ENCODE measurements at places on chromosomes 16 and 17.

GRCh38 chr16:86362155-86362849, 148.0 kb upstream of the FOXF1 start:
- DNase-seq = no peak

DNA sequence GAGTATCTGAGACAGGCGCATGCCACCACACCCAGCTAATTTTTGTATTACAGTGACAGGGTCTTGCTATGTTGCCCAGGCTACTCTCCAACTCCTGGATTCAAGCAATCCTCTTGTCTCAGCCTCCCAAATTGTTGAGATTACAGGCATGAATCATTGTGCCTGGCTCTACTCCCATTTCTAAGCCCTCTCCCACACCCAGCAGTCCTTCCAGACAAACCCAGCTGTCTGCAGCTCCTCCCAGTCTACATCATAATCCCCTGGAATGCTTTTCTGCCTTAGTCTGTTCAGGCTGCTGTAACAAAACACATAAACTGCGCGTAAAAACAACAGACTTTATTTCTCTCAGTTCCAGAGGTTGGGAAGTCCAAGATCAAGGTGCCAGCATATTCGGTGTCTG, 144.5 kb downstream of the GRIN2A start:
- DNase-seq = no peak

DNA sequence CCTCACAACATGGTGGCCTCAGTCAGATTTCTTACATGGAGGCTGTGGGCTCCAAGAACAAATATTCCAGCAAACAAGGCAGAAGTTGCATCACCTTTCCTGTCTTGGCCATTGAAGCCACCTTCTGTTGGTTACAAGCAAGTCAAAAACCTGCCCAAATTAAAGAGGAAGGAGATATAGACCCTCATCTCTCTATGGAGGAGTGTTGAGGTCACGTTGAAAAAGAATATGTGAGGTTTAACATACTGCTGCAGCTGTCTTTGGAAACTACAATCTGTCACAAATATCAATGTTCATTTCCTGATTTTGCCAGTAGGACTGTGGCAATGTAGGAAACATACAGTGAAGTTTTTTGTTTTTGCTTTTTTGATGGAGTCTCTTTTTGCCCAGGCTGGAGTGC, 211.4 kb downstream of the COPRS start:
- no peak for DNase-seq

DNA sequence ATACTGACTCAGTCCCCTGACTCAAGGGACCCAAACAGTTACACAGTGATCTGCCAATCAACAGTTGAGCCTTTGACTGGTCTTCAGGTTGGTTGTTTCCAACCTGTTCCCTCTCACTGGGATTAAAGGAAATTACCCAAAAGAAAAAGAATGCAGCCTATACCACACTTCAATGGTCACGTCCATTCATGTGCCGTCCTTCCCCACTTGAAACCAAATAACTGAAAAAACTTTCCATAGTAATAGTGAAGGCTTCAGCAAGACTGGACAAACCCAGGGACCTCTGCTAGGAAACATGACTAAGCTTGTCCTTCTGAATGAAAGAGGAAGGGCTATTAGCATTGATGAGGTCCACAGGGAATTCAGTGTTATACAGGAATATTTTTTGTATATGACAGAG, 30.6 kb downstream of the MRPS23 start:
- DNase-seq = no peak

DNA sequence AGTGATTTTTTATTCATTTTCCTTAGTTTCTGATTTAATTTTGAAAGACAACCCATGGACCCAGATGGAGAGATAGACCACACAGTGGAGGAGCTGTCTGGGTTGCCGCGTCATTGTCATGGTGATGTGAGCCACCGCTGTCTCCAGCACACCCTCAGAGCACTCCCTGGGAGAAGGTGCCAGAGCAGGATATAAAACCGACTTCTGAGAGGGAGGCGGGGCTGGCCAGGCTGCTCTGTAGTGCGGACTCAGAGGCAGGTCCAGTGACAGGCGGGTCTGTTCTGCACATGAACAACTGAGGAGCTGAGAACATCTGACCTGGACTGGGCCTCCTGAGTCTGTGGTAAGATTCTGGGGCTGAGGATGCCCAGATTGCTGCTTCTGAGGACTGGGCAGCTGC, 216.3 kb upstream of the NLRP1 start:
- DNase-seq = no peak

GRCh38 chr16:86577314-86577971, 906 bp upstream of the FOXL1 start:
- DNase-seq = no peak

DNA sequence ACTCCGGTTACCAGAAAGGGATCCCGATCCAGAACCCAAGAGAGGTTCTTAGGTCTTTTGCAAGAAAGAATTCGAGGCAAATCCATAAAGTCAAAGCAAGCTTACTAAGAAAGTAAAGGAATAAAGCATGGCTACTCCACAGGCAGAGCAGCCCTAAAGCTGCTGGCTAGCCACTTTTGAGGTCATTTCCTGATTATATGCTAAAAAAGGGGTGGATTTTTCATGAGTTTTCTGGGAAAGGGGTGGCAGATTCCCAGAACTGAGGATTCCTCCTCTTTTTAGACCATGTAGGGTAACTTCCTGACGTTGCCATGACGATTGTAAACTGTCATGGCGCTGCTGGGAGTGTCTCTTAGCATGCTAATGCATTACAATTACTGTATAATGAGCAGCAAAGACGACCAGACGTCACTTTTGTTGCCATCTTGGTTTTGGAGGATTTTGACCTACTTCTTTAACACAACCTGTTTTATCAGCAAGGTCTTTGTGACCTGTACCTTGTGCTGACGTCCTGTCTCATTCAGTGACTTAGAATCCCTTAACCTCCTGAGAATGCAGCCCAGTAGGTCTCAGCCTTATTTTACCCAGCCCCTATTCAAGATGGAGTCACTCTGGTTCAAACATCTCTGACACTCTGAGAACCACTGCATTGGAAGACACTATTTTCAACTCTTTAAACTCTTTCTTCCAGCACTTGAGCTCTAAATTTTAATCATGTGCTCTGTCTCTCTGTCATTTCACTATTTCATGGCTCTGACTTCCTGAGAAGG, 203.6 kb upstream of the CACNG3 start:
- no peak for DNase-seq

- no peak for DNase-seq
Measured at GRCh38 chr16:10967986-10968385, 23.6 kb downstream of the CLEC16A start.

DNA sequence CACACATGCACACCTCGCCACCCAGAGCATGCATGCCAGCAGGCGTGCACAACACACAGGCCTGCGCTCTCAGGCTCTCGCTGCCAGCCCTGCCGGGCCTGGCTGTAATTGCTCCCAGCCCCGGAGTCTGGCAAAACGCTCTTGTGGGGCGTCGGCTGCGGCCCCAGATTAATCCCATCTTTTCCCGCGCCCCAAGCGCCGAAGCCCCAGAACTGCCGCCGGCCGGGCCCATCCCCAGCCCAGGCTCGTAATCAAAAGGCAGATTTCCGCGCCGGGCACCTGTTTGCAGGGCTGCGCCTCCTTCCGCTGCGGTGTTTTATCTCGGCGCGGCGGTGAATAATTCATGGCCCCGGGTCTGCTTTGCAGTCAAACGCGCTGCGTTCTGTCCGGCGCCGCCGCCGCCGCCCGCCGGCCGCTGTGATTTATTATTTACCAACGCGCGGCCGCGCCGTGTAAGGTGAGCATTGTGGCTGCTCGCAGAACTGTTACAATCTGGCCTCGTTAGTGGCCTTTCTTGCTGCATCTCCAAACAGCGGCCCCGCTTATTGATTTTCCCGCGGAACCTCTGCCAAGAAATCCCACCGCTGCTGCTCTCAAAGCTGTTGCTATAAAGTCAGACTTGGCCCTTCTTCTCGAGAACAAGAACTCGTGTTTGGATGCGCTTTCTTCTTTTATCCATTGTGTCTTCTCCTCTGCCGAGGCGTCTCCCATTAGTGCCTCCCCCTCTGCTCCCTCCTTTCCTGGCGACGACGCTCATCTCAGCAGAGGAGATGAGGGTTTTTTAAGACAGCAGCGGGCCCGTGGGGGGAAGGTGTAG, 126.1 kb downstream of the IRX5 start:
- DNase-seq = no peak

DNA sequence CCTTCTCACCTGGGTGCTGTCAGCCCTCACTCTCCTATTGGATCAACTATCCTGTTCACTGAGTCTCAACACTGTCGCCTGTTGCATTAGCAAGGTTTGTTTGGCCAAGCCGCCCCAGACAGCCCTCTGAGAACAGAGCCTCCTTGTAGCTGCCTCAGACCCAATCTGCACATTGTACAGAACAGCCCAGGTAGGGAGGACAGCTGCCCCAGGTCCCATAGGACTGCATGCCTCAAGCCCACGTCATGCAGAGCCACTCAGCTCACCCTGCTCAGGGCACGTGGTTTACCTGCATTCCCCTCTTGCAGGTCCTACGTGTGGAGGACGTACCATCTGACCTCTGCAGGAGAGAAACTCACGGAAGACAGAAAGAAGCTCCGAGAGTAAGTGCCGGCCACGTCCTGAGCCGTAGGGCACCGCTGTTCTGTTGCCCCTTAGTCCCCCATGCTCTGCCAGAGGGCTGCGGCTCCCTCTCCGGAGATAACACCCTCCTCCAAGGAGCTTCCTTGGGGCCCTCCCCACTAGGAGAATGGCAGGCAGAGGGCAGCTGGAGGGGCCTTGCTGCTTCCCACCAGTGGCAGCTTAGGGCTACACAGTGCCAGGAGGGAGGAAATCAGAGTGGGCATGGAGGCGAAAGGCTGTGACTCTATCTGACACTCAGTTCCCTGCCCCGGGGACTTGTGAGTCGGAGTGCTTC, 2.8 kb downstream of the SNRNP25 start:
- no peak for DNase-seq

- DNase-seq = no peak
Measured at GRCh38 chr17:2485543-2485942, 26.1 kb downstream of the METTL16 start.

DNA sequence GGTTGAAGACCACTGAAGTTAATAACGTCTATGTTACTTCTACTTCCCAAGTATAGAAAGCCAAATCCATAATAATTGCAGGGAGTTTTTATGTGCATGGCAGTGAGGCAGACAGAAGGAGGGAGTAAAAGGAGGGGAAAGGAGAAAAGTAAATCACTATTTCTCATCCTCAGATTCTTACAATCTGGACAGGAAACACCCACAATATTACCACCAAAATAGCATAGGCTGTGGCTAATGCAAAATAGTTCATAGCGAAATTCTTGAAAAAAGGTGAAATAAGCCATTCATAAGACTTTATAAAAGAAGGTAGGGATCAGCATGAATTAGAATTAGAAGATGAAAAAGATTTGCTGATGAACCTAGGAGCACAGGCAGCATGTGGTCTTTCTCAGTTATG, 128.1 kb downstream of the KCNJ2 start:
- no peak for DNase-seq

DNA sequence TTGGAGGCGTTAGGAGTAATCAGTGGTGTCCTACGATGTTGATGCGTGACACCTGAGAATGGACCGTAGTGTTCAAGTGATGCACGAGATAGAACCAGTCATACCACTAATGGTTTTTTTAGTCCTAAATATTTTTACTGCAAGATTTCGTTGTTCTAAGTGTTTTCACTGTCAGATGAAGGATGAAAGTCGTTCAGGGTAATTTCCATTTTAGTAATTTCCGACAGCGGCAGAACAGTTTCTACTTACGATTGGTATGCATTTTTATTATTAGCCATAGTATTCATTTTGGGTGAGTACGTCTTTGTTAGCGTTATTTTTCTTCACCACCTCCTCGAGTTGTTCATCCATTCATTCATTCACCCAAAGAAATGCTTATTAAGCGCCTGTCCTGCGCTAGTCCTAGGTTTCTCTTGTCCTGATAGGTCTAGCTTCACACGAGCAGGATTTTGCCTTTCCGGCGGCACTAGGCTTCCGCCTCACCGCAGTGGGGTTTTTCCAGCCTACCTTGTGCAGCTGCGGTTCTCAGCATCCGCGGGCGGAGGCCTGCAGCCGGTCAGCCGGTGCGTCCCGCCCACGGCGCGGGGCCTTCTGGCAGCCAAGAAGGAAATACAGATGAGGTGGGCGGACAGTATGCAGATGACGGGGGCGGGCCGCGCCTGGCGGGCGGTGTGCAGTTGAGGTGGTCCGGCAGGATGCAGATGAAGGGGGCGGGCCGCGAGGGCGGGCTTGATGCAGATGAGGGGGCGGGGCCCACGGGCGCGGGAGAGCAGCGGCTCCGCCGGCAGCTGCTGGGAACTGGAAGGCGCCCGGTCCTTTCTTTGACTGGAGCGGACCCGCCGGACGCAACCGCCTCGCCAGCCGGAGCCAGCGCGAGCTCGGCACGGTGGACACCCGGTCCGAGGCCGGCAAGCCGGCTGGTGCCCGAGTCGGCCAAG, 146.4 kb downstream of the SPECC1 start:
- peak; percentile 96 for DNase-seq

- no peak for DNase-seq
Measured at GRCh38 chr17:82871056-82871775, 31.4 kb upstream of the ZNF750 start.

DNA sequence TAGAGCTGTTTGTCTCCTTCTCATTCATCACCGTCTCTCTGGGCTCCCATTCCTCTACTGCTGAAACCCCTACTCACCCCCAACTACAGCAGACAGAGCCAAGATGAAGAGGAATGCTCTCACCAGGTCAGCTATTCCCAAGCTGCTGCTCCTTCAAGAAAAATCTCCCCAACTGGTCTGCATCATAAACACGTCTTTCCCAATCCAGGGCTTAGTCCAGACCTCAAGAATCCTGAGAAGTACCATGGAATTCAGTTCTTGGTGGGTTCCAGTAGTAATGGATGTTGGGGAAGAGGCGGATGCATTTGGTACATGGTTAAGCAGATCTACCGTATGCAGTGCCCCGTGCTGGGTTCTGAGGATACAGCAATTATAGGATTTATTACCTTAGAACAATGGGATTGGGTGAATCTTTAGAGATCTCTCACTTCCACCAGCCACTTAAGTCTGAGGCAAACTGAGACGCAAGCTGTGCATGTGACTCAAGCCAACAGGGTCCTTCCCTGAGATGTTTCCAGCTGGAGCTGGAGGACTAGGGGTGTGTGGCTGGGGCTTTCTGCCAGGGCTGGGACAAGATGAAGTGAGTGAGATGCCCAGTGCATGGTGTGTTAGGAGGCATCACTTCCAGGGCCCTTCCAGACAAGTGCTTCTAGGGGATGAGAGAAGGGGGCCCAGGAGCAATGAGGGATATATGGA, 232.7 kb upstream of the CDH5 start:
- DNase-seq = no peak

- no peak for DNase-seq
Measured at GRCh38 chr17:55316499-55316898, 51.7 kb downstream of the HLF start.

GRCh38 chr17:32100971-32101631, 41.2 kb upstream of the RHOT1 start:
- no peak for DNase-seq

DNA sequence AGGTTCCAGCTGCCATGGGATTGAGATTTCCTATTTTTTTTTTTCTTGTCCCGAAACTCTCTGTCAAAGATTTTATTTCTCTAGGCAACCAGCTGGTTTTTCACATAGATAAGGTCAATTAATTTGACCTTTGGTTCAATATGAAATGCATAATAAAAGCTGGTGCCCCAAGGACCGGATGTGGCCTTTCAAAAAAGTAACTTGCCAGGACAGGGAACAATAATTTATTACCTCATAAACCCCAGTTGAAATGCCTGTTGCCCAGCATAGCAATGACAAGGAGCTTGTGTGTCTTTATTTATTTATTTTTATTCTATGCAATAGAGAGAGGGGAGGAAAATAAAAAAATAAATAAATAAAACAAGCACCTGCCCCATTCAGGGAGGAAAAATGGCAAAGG, 472.7 kb downstream of the KCNJ2 start:
- DNase-seq = no peak

GRCh38 chr16:27799896-27800295, 250.0 kb downstream of the KATNIP start:
- no peak for DNase-seq

GRCh38 chr17:38743556-38744171, 4.5 kb downstream of the PCGF2 start:
- no peak for DNase-seq

Data from thoracic aorta (tissue), 2 donors.